Thyroid gland (tissue), 4 donors: ENCODE measurements at places on chromosomes 2 and 18. TPM values are rescaled to one million over a fixed set of nuclear protein-coding genes. Genes with fewer than 3 reads are reported as not detected.

CHRNG gene
- total RNA-seq: not detected

CRYGD gene
- total RNA-seq: not detected

RGPD5 gene
- 209 TPM for total RNA-seq

IRS1 gene
- 96.4 TPM for total RNA-seq

LYPD1 gene
- total RNA-seq: not detected

GRCh38 chr2:173064151-173064805 lies 11.4 kb upstream of the MAP3K20 start:
- no peaks in the 10 kb centered on the region for H3K4me1 ChIP-seq
- H3K27me3 ChIP-seq: no peaks in the 10 kb centered on the region
- no peak overlapping the region for H3K27ac ChIP-seq
- DNase-seq: no peak

GRCh38 chr2:235859651-235860050 lies 308.5 kb downstream of the GBX2 start:
- DNase-seq: no peak
- H3K27me3 ChIP-seq: no peaks in the 10 kb centered on the region
- H3K36me3 ChIP-seq: no peaks in the 10 kb centered on the region
- no peaks in the 10 kb centered on the region for H3K4me1 ChIP-seq

- no peak overlapping the region for H3K27ac ChIP-seq
- no peaks in the 10 kb centered on the region for H3K4me1 ChIP-seq
- H3K27me3 ChIP-seq: no peaks in the 10 kb centered on the region
- H3K4me3 ChIP-seq: no peak overlapping the region
Observed at GRCh38 chr18:38801640-38802039, 1236.0 kb upstream of the CELF4 start.

- no peak overlapping the region for H3K4me3 ChIP-seq
- no peak for DNase-seq
- no peaks in the 10 kb centered on the region for H3K36me3 ChIP-seq
- no peaks in the 10 kb centered on the region for H3K4me1 ChIP-seq
Observed at GRCh38 chr2:175057078-175057685, 52.0 kb upstream of the CHN1 start.

- peaks cover 40% of the 10 kb centered on the region for H3K36me3 ChIP-seq
- no peak for DNase-seq
- H3K4me3 ChIP-seq: no peak overlapping the region
- H3K4me1 ChIP-seq: no peaks in the 10 kb centered on the region
- no peaks in the 10 kb centered on the region for H3K27me3 ChIP-seq
- no peak overlapping the region for H3K27ac ChIP-seq
Observed at GRCh38 chr2:26191316-26192159, 18.6 kb downstream of the GAREM2 start.

GRCh38 chr2:47907039-47907781 lies 912 bp upstream of the FBXO11 start:
- DNase-seq: peak; percentile 55
- peaks cover 16% of the 10 kb centered on the region for H3K4me1 ChIP-seq
- no peak overlapping the region for H3K4me3 ChIP-seq

- peak overlapping the region; percentile 4 for H3K4me3 ChIP-seq
- peaks cover 5% of the 10 kb centered on the region for H3K4me1 ChIP-seq
- peak; percentile 50 for DNase-seq
- no peaks in the 10 kb centered on the region for H3K36me3 ChIP-seq
- H3K27ac ChIP-seq: no peak overlapping the region
Observed at GRCh38 chr2:127695491-127696472, 5.5 kb upstream of the SFT2D3 start.

GRCh38 chr2:218867900-218868299 lies 8.3 kb downstream of the WNT6 start:
- no peak overlapping the region for H3K4me3 ChIP-seq
- DNase-seq: no peak
- no peaks in the 10 kb centered on the region for H3K36me3 ChIP-seq
- peaks cover 13% of the 10 kb centered on the region for H3K4me1 ChIP-seq

- no peak for DNase-seq
- no peaks in the 10 kb centered on the region for H3K4me1 ChIP-seq
- H3K36me3 ChIP-seq: no peaks in the 10 kb centered on the region
- no peak overlapping the region for H3K4me3 ChIP-seq
- H3K27ac ChIP-seq: no peak overlapping the region
Observed at GRCh38 chr18:50427896-50428295, 53.0 kb downstream of the SKA1 start.

DNA sequence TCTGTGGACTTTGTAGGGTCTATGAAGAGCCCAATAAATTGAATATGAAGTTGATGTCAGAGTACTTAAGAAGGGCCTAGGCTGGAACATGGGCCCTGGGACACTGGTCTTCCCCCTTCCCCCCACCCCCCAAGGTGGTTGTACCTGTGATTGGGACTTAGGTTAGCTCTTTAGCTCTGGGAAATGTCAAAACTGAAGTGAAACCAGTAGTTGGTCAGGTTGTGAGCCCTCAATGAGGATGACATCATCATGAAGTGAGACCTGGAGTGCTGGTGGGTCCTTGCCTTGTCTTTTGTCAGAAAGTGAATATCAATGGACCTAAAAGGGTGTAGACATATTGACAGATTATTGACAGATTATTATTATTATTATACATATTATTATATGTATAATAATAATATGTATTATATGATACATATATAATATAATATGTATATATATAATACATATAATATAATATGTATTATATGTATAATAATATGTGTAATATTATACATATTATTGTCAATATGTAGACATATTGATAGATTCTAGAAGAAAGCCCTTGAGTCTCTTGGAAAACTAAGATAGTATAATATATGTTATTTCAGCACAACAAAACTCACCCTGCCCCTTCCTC lies 5.4 kb downstream of the MARS2 start:
- no peak overlapping the region for H3K27ac ChIP-seq
- H3K27me3 ChIP-seq: no peaks in the 10 kb centered on the region
- H3K4me1 ChIP-seq: peaks cover 24% of the 10 kb centered on the region
- H3K4me3 ChIP-seq: no peak overlapping the region

DNA sequence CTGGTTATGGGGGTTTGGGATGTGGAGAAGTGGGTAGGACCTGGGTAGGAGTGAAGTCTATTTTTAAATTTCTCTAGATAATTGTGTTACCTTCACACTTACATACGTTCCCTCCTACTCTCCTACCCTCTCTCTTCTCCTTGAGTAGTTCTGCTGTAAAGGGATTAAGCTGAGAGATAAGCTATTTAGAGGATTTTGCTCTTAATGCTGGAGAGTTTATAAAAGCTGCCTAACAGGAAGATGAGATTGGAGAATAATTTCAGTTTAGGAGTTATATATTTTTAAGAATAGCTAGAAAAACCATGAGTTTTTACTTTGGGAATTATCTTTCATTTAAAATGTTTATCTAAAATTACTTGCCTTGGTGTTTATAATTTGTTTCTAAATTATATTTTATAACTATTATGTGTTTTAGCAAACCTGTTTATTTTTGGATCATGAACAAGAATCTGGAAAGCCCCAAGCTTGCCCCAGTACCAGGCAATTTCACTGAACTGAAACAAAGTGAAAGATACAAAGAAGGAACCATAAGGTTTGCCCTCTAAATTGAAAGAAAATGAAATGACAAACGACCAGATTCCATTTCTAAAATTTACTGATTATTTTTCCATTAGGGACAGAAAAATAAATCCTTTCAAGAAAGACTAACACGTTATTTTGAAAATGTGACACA lies 101.5 kb downstream of the ZNF532 start:
- peaks cover 40% of the 10 kb centered on the region for H3K4me1 ChIP-seq
- H3K36me3 ChIP-seq: no peaks in the 10 kb centered on the region
- no peak overlapping the region for H3K4me3 ChIP-seq
- H3K27me3 ChIP-seq: no peaks in the 10 kb centered on the region

DNA sequence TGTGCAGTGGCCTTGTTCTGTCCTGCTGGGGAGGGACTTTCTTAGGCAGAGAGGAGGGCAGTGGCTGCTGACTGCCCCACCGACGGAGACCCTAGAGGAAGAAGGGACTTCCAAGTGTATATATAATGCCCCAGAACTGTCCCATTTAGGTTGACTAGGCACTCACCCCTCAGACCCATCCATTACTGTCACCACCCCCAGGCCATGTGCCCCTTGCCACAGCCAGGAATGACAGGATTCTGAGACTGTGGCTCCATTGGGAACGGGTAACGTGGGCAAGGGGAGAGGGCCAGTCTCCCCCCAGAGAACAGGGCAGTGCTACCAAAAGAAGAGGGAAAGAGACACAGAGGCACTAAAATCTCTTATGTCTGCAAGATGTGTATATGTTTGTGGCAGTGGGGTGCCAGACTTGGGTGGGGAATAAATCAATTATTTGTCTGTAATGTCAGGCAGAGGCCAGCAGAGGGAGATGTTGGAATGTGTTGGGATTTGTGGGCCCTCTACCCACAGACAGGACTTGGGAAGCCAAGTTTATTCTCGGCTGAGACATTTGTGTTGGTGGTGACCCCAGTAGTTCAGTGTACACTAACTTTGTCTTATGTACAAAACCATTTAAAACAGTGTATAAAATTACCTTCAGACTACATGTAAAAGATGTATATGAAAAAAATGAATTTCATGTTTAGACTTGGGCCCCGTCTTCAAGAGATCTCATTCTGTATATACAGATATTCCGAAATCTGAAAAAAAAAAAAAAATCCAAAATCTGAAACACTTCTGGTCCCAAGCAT lies 24.0 kb upstream of the TMEM37 start:
- H3K4me3 ChIP-seq: no peak overlapping the region
- H3K27ac ChIP-seq: no peak overlapping the region
- H3K4me1 ChIP-seq: peaks cover 9% of the 10 kb centered on the region
- no peaks in the 10 kb centered on the region for H3K27me3 ChIP-seq
- peak; percentile 55 for DNase-seq

DNA sequence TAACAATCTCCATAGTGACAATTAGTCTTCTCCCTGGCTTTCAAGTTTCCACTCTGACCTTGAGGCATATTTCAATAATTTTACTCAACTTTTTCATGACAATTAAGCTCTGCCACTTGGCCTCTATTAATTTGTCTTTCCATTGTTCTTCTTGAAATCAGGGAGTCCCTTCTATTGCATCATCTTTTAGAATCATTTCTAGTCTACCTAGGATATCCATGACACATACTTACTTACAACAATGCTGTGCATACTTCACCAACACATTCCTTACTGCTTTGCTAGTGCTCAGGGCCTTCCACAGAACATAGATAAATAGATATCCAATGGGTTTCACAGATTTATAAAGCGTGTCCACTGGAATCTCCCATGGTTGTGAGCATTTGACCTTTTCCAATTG lies 331.5 kb upstream of the LRP1B start:
- no peak overlapping the region for H3K27ac ChIP-seq
- no peaks in the 10 kb centered on the region for H3K4me1 ChIP-seq
- no peaks in the 10 kb centered on the region for H3K36me3 ChIP-seq
- H3K27me3 ChIP-seq: no peaks in the 10 kb centered on the region

DNA sequence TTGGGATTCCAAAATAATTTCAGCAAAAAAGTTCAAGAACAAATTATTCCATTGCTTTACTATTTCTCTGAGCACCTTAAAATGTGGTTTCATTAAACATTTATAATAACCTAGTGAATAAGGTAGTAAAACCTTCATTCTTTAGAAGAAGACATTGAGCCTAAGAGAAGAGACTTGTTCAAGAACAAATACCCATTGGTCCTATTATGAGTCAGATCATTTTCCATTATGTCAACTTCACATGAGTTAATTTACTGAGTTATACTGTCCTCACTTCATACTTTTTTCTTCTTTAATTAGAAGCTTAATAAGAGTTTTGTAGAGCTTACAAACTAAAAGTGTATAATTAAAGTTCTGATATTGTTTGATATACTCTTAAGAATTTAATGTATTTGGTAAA lies 5.5 kb downstream of the ANKRD62 start:
- H3K27ac ChIP-seq: no peak overlapping the region
- H3K4me3 ChIP-seq: no peak overlapping the region
- no peaks in the 10 kb centered on the region for H3K36me3 ChIP-seq
- DNase-seq: no peak
